Iris pigment epithelial cell (primary cell): ENCODE measurements at places on chromosomes 1 and 21.

GRCh38 chr1:56644919-56645676 is at the start of gene PRKAA2:
Gene PRKAA2 (plus strand): TSS chr1:56645314. CDS start chr1:56645388, 74 bp downstream.
- peak; percentile 32 for DNase-seq

DNA sequence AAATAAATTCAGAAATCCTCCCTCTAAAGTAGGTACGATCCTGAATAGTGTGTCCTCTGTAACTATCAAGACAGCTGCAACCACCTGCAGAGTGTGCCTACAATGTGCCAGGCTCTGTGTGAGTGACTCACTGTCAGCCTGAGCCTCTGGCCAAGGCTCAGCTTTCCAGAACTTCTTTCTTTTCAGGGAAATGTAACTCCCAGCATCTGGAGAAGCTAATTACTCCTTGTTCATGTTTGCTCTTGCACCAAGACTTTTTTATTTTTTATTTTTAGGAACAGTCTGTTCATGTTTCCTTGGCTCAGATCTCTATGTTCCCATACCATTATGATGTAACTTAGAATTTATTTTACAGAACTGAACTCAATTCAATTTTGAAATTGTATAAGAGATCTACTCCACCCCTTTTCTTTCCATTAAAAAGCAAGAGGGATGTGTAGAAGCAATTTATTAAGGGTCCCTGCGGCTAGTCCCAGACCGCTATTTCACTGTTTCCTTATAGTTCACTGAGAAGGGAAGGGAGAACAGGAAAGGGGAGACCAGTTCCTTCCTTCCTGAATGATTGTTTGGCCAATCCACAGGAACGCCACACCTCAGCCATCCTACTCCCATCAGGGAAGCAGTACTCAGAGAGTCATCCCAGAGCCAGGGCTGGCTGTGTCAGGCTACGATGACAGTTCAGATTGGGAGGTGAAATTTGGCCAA is 112.4 kb upstream of the ZNF648 start:
- DNase-seq: no peak

GRCh38 chr1:185439727-185440415 is 122.8 kb upstream of the IVNS1ABP start:
- peak; percentile 92 for DNase-seq

GRCh38 chr21:36463991-36464390 is 15.9 kb downstream of the CLDN14 start:
- no peak for DNase-seq

DNA sequence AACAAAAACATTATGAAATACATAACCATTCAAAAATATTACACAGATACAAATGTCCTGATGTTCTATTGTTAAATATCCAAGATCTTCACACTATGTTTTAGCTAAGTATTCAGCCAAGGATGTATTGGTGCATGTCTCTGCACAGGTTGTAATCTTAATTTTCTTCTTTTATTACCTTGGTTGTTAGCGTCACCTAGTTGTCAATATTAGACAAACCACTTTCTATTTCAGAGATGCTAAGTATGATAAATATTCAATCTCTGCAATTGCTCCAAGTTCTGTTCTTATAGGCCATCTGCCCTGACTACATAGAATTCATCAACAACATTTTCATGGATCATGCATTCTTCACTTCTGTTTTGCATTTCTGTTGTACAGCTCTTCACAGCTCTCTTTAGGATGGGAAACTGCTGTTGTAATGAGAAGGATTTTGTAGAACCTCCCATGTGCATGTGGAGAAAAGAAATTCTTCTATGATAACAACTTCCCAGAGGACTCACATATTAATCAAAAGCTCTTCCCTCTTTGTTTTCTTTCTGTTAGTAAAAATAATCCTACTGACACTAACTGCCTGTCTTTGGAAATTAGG is 380.1 kb downstream of the NUF2 start:
- no peak for DNase-seq

- peak; percentile 80 for DNase-seq
Observed at GRCh38 chr1:221268295-221268694, 389.1 kb downstream of the HLX start.

DNA sequence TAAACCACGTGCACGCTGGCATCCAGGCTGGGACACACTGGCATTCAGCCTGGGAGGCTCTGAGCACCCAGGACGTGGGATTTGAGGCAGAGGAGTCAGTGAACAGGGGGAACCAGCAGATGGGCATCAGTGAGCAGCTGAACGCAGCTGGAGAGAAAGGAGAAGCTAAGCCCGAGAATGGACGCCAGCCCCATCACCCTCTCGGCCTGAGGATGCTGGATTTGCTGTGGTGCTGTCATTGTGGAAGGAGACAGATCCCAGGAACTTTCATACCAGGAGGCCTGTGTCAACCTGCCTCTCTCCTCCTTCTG is 132.8 kb downstream of the PGBD5 start:
- no peak for DNase-seq

- DNase-seq: peak; percentile 51
Observed at GRCh38 chr1:93021539-93022134, 57.4 kb upstream of the MTF2 start.

GRCh38 chr1:184832517-184832916 is 77.9 kb upstream of the EDEM3 start:
- DNase-seq: no peak

DNA sequence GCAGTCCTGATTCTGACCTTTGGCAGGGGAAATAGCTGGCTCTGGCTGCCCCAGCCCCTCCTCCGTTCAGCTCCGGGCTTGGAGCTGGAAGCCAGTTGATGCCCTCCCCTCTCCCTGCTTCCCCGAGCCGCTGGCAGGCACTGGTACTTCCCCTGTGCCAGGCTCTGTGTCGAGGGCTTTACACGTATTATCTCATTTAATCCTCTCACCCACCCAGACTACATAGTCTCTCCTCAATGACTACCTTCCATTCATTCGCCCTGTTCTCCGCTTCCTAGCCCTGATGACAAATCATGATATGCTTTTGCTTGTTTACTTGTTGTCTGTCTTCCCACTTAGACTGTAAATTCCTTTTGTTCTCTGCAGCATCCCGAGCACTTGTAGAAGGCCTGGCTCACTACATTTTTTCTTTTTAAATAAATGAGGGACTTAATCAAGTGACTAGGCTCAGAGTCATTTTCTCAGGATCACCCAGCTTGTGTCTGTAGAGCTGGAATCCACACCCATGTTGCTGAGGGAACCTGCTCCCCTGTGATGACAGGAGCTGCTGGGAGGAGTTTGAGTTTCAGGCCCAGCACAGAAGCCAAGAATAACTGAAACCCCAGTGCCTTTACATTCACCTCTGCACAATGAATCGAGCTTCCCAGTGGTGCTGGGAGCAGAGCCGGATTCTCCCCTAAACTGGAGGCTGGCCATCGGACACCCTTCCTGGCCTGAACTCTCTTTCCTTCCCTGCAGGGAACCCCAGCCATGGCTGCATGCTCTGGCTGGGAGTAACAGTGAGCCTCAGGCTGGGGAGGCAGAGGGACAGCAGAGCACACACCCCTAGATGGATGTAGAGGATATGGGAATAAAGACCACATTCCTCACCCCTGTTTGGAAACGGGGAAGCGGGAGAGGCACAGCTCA is 58.3 kb downstream of the UBIAD1 start:
- no peak for DNase-seq

DNA sequence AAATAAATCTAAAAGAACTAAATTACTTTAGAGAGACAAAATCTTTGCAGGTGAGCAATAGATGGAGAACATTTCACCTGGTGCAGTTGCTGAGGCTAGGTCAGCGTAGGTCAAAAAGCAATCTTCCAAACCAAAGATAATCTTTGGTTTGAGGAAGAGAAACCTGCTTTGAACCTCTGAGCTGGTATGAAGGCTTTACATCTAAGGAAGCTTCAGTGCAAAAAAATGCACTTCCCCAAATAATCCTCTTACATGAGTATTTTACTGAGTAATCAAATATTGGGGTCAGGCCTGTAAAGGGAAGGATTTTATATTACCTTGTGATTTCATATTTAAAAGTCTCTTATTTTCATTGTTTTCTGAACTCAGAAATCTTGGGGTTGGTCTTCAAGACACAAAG is 223.6 kb downstream of the SRGAP2C start:
- DNase-seq: no peak

GRCh38 chr1:26598890-26599289 is 69.3 kb downstream of the RPS6KA1 start:
- DNase-seq: no peak

- no peak for DNase-seq
Observed at GRCh38 chr1:200392625-200393185, 17.1 kb downstream of the ZNF281 start.

DNA sequence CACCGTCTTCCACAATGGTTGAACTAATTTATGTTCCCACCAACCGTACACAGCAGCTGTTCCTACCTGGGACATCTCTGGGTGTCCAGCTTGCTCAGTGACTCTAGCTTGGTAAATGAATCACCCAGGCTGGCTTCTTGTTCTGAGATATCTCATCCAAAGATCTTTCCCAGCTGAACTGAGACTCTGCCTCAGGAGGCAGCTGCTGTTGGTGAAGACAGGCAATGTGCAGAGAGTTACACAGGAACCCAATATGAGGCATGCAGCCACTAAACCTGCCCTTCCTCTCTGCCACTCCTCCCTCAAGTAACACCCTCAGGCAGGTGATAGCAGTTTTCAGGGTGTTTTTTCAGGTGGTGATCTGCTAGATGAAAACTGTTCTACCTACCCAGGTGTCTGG is 14.0 kb upstream of the FOXO6 start:
- no peak for DNase-seq

DNA sequence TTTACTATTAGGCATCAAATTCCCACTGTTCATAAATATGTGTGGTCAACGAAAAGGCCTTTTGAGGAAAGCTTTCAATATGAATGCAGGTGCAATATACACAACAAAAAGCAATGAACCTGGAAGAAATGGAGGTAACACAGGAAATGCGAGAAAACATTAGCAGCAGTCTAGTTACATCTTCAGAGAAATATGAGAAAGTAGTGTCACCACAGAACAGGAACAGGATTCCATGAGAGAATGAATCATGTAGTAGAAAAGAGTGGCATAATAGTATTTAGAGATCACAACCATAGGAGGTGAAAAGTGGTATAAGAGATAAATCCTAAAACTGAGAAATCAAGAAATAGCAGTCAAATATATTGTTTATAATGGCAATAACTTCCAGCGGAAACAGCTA is 103.7 kb downstream of the AK5 start:
- DNase-seq: peak; percentile 38

- DNase-seq: peak; percentile 93
Observed at GRCh38 chr1:39450956-39451606, 40.4 kb upstream of the BMP8A start.

GRCh38 chr1:233320023-233320422 is 7.5 kb upstream of the MAP3K21 start:
- no peak for DNase-seq

- DNase-seq: no peak
Observed at GRCh38 chr1:209855006-209855405, 27.2 kb downstream of the UTP25 start.

GRCh38 chr1:45095450-45095849 is 83.4 kb downstream of the UROD start:
- DNase-seq: no peak

DNA sequence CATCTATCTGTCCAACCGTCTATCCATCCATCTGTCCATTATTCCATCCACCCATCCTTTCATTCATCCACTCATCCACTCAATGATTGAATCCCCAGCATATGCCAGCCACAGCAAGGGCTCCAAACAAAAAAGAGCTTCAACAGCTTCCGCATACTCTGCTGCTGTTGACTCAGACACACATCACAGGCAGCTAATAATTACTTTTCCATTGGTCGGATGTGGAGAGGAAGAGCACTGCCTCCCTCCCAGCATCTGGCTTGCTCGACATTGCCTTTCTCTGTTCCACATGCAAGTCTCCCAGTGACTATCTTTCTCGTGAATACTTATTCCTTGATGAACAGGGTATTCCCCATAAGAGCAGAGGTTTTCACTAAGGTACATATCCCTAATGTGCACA is 176.5 kb downstream of the HIVEP3 start:
- DNase-seq: peak; percentile 80

DNA sequence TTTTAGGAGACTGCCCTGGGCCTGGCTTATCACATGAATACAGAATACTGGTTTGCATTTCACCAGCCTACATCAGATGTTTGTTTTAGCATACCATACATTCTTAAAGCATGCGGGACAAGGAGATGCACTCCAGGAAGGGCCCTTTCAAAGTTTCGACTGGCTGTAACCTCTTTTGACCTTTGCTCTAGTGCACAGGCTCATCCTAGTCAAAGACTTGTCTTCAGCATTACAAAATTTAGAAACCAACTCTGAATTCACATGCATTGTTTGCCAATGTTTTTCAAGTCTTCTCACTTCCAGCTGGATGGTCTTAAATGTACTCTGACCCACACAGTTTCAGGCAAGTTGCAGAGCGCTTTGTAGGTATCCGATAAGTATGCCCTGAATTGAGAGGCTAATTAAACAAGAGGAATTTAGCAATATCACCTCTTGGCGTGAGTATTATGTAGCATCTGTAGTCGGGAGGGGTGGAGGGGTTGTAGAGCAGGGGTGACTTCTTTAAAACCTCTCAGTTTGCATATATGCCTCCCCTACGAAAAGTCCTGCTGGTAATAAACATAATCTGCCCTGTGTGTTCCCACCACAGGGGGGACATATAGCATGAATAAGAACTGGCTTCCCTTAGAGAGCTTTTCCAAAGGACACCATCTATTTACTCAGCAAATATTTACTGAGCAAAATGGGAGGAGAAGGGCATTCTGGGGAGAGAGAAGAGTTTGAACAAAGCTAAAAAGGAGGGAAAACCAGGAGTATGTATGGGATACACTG is 24.4 kb upstream of the AHCYL1 start:
- DNase-seq: peak; percentile 84

DNA sequence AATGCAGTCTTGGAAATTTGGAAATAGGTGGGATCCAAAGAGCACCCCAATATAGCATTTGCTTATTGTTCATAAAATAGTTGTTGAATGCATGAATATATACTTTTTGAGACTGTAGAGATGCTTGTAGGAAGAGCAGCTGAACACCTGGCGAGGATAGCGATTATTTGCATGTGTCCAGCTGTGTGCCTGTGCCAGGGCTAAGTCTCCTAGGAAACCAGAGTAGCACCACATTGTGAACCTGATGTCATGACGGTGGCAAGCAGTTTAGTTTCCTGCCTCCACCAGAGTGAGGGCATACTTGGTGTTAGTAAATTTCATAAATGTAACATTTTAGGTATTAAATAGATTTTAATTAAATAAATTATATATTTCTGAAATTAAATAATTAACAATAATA is 37.3 kb upstream of the IRF2BP2 start:
- no peak for DNase-seq

- peak; percentile 83 for DNase-seq
Observed at GRCh38 chr1:96492236-96492635, 229.3 kb upstream of the PTBP2 start.
